ENCODE measurements at places on chromosomes 11 and 22.

DNA sequence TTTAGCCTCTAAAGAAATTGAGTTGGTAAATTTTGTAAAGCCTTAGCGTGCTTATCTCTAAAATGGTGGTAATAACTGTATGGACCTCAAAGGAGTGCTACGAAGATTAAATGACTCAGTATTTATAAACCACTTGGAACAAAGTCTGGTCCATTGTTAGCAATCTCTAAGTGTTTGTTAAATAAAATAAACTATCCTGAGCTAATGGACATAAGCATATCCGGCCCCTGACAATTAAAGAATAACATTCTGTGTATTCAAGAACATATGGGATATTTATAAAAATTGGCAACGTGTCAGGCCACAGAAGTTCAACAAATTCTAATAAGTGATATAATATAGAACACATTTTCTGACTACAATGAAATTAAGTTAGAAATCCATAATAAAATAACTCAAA, 71.0 kb downstream of the MYEOV start:
- no peak for DNase-seq

GRCh38 chr11:8368772-8369171, 105.1 kb upstream of the LMO1 start:
- no peak for DNase-seq

- no peak for DNase-seq
Measured at GRCh38 chr11:99534812-99535211, 514.1 kb downstream of the CNTN5 start.

GRCh38 chr11:115530752-115531151, 26.5 kb upstream of the CADM1 start:
- peak; percentile 3 for DNase-seq

GRCh38 chr22:22155146-22155545, 89.4 kb upstream of the VPREB1 start:
- DNase-seq: no peak

Measured in inflammatory macrophage treated with lipopolysaccharide for 4 hours (primary cell).